Endothelial cell (in vitro differentiated cells): ENCODE measurements at places on chromosomes 11 and 22. TPM values are rescaled to one million over a fixed set of nuclear protein-coding genes. Genes with fewer than 3 reads are reported as not detected.

- H3K27ac ChIP-seq, result no peak overlapping the region
- H3K27me3 ChIP-seq, result no peaks in the 10 kb centered on the region
- peaks cover 6% of the 10 kb centered on the region for H3K4me1 ChIP-seq
- no peak for DNase-seq
These were observed 54.4 kb downstream of the FCHSD2 start for GRCh38 chr11:73087730-73088129.

- no peak for DNase-seq
- peaks cover 46% of the 10 kb centered on the region for H3K36me3 ChIP-seq
- peaks cover 3% of the 10 kb centered on the region for H3K4me1 ChIP-seq
These were observed 8.4 kb downstream of the IL18BP start for GRCh38 chr11:72007089-72007476.

- no peaks in the 10 kb centered on the region for H3K4me1 ChIP-seq
- H3K27ac ChIP-seq, result no peak overlapping the region
- no peak for DNase-seq
- no peaks in the 10 kb centered on the region for H3K36me3 ChIP-seq
These were observed 842 bp downstream of the HEPACAM start for GRCh38 chr11:124934862-124935547.

Gene CDC42EP1
- total RNA-seq, result 51.2 TPM

Gene PATL1
- 36.1 TPM for total RNA-seq

Gene TYMP
- total RNA-seq, result 6.3 TPM

Gene RAG2
- total RNA-seq, result not detected
